A172 (cell line): ENCODE measurements at places on chromosomes 1 and 21.

DNA sequence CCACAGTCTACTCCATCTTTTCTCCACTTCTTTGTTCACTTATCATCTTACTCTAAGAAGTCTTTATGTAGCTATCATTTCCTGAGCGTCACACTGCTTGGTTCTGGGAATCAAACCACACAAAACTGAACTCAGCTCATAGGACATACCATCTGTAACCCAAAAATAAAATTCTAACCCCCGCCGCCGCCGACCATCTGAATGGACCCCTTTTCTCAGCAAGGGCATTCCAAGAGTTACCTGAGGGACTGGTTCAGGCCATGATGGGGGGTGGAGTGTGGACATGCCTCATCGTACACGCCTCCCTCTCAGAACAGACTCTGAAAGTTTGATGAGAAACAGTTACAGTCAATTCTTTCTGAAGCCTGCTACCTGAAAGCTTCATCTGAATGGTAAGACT lies 12.6 kb upstream of the CHI3L2 start:
- DNase-seq: no peak

GRCh38 chr1:207217778-207218511 lies 103.5 kb upstream of the CD55 start:
- no peak for DNase-seq

DNA sequence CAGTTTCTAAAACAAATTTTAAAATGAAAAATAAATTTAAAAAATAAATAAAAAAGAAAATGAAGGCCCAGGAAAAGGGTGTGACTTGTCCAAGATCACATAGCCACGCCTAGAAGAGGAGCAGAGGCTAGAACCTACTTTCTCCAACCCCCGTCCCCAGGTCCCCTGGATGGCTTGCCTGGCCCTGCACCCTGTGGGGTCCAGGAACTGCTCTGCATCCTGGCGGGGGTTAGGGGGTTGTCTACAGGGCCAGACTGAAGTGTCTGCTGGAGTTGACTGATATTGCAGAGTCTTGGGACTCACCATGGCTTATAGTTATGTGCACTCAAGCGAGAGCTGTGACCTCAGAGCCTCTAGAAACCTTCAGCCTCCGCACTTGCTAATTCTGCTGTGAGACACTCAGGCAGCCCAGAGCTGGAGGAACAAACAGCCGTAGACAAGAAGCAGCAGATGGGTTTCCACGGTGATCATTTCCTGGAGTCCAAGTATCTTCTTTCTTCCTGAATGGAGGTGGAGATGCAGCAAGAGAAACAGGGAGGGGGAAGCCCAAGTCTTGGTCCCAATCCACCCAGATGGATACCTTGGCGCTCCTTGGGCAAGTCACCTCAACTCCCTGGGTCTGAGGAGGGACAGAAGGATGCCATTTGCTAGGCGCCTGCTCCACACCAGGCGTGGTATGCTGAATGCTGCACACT lies 5.2 kb upstream of the EXTL1 start:
- DNase-seq: no peak

GRCh38 chr1:201540846-201541735 lies 2.2 kb downstream of the NAV1 start:
- no peak for DNase-seq

GRCh38 chr1:71638081-71638766 lies 557.4 kb upstream of the ZRANB2 start:
- DNase-seq: peak; percentile 4

GRCh38 chr1:164560121-164560541 lies 1.1 kb downstream of the PBX1 start:
- DNase-seq: peak; percentile 16

DNA sequence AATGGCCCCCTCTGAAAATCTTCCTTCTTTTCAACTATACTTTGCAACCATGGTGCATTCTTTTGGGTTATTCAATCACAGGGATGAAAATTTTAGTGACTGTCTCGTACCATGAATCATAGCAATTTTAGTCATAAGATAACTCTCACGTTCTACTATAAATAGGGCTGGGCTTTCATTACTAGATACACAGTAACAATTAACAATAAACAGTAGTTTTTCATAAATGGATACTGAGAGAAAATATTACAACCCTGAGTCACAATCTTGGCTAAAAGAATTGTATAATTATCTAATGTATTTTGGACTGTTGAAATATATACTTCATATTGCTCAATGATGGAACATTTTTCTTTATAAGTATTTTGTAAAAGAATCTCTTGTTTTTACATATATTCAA lies 96.1 kb downstream of the TEX35 start:
- peak; percentile 55 for DNase-seq

DNA sequence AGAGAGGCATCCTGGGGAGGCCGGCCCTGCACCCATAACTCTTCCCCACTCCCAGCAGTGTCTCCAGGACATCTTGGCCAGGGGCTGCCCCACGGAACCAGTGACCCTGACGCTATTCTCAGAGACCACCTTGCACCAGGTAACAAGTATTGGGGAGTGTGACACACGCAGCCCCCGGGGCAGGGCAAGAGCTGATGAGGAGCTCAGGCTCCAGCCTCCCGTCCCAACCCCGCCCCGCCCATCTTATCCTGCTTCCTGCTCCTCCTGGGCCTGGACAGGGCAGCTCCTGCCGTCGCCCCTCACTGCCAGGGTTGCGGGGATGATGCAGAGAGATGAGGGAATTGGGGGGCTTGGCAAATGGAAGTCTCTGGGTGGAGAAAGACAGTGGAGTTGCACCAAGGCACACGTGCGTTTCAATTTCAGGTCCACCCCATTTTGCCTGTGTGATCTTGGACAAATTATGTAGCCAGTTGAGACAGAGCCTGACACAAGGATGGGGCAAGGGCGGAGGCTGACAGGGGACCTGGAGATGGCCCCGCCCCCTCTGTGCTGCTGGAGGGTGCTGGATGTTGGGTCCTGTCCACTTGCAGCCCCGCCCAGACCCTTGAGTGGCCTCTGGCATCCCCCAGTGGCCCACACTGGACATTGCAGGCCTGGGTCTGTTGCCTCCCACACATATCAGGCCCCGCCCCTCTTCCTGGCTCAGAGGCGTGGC lies 10.7 kb downstream of the CLCNKA start:
- peak; percentile 78 for DNase-seq

DNA sequence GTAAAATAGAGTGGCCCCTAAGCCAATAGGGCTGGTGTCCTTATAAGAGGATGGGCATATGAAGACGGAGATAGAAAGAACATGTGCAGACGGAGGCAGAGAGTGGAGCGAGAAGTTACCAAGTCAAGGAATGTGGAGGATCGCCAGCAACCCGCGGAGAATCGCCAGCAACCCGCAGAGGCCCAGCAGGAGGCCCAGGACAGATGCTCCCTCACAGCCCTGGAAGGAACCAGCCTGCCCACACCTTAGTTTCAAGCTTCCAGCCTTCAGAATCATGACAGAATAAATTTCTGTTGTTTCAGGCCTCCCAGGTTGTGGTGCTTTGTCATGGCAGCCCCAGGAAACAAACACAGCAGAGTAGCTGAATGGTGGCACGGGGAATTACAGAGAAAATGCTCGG lies 9.6 kb downstream of the CLDN14 start:
- DNase-seq: peak; percentile 75

GRCh38 chr1:164576291-164577271 lies 17.6 kb downstream of the PBX1 start:
- no peak for DNase-seq

- no peak for DNase-seq
Measured at GRCh38 chr1:185735701-185736064, 1.5 kb downstream of the HMCN1 start.

DNA sequence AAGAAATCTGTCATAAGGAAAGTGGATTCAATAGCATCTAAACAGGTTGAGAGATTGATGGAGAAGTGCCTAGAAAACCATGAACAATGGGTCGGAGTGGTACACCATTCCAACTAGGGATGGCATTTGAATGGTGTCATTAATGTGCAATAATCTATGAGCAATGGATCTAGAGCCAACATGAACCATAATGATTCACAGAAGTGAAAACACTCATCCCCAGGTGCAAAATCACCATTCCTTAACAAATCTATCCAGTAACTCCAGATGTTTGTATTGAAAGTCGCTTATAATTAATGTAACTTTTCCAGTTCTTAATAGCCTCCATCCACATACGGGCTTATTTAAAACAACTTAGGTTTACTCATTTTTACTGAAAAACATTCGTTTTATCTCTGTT lies 201.3 kb upstream of the ADGRL4 start:
- DNase-seq: no peak
